ENCODE measurements at places on chromosomes 2 and 18. TPM values are rescaled to one million over a fixed set of nuclear protein-coding genes. Genes with fewer than 3 reads are reported as not detected.

GRCh38 chr2:222468346-222468745, 44.0 kb downstream of the SGPP2 start:
- no peak for DNase-seq

DNA sequence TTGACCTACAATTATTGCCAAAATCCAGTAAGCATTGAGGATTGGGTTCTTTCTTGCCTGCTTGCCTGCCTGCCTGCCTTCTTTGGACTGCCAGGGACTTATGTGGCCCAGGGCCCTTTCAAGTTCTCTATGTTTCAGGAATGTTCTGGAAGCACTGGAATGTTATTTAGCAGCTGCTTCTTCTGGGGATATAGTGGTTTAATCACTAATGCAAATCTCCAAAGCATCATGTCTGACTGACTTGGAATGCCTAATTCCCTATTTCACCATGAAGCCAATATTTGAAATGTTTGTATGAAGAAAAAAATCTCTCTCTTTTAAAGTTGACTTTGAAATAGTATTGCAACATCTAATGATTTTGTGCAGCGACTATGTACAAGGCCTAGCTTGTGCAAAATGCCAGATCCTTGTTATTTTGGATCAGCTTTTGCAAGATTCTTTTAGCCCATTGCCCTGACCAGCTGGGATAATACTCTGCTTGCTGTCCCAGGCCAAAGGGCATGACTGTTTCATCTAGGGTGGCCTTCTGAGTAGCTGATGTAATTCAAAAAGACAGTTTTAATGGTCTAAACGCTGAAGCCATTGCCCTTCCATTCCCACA, 204.6 kb downstream of the RND3 start:
- DNase-seq, result no peak

CD226 gene
- 2.8 TPM for total RNA-seq

DNA sequence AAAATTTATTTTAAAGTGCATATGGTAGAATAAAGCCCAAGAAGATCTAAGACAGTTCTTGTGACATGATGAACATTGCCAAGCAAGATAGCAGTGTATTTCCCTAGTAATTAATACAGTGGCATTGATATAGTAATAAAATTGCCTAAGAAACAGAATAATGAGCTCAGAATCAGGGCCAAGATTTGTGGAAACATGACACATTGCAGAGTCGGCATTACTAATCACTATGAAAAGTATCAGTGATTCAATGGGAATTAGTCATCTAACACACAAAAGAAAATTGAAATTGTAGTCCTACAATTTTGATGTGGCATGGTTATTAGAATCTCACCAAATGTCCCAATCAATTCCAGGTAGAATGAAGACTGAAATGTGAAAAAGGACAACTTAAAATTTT, 243.0 kb upstream of the CYRIA start:
- DNase-seq, result no peak

- DNase-seq, result no peak
Observed at GRCh38 chr2:49004036-49004626, 150.2 kb downstream of the FSHR start.

GRCh38 chr18:9364242-9364641, 29.7 kb downstream of the TWSG1 start:
- no peak for DNase-seq

DNA sequence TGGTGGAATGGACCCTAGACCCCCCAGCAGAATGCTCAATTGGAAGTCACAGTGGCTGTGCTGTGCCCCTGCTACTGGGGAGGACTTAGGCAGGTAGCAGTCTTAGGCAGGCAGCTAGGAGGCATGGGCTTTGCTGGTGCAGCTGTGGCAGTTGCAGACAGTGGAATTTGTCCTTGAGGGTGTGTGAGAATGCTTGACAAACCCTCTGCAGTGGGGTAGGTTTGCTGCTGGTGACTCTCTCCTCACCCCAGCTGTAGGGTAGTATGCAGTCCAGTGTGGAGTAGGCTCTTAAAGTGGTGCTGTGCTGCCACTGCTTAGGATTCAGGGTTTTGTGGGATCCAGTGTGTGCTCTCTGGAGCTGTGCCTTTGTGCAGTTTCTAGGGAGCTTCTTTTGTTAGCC, 61.3 kb downstream of the NUP35 start:
- no peak for DNase-seq

DNA sequence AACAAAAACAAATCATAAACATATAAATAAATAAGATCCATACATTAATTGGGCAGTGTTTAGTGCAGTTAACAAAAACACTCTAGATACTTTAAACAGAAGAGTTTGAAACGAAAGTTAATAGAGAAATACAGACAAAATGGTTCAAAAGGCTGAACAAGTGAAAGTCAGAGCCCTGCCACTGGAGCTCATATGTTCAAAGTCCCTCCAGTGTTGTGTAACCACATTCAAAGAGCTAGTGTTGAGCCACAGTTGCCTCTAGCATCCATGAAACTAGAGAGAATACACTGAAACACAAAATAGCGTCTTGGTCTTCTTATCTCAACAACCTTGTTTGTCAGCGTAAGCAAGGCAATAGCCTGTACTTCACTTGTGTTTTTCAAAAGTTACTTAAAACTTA, 1309.8 kb upstream of the NRXN1 start:
- DNase-seq, result no peak

DNA sequence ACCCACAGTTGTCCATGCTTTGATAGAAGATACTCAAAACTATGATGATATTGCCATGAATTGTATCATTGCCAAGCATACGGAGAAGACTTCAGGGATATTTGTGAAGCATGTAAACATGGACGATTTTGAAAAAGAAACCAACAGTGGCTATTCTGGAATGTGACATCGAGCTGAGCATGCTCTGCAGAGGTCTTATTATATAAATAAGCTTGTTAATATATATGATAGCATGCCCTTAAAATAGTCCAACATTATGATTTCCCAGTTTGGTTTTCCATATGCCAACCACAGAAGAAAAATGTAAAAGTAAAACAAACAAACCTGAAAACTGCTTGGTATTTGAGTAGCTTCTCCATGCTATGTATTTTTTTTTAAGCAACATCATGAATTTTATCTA, 159.1 kb downstream of the LNPK start:
- no peak for DNase-seq

GRCh38 chr2:150762571-150762970, 275.1 kb upstream of the RND3 start:
- no peak for DNase-seq

DNA sequence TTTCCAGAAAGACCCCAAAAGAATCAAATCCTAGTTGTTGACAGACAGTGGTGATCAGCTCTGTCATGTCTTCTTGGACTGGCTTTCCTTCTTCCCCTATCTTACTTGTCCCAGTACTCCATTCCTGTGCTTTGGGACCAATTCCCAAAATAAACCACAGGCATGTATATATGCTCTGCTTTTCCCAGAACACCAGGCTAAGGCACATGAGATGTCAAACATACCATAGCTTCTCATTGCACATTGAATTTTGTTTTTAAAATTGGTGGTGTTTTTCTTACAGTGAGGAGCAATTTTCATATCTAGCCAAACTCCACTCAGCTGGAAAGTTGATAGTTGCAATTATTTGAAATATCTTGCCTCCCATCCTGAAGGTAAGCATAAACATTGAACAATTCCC, 88.9 kb upstream of the RGPD4 start:
- DNase-seq, result no peak

UGGT1 gene
- total RNA-seq, result 49.0 TPM

GRCh38 chr2:132958887-132959286, 288.9 kb upstream of the LYPD1 start:
- no peak for DNase-seq

UGT1A6 gene
- total RNA-seq, result not detected

TRABD2A gene
- 5.3 TPM for total RNA-seq

AMER3 gene
- total RNA-seq, result not detected

DNA sequence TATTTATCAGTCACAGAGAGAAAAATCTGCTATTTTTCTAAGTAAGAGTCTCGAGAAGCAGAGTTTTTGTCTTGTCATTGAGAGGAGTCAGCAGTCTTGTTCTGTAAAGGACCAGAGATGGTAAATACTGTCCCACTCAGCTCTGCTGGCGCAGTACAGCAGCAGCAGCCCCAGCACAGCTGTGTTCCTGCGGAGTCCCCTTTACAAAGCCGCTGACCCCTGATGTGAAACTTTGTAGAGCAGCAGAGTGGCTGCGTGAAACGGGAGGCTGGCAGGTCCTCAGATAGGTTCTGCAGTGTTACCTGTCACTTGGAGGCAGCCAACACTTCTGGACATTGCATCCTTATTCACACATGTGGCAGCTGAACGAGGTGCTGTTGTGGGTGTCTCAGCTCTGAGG, 45.2 kb downstream of the TMEM185B start:
- DNase-seq, result no peak

GRCh38 chr2:106851087-106851874, 34.7 kb downstream of the ST6GAL2 start:
- no peak for DNase-seq

DNA sequence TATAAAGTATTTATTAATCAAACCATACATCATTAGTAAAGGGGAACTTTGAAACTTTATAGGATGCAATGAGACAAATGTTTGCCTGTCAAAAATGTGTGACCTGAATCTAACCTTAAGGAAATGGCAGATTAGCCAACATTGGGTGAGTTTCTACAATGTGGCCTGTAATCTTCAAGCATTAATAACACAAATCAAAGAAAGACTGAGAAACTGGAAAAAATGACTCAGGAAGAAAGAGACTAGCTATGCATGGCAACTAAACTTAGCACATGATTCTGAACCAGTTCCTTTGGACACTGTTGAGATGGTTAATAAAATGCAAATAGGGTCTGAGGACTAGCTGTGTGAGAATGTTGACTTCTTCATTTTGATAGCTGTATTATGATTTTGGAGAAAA, 628.6 kb upstream of the ID2 start:
- no peak for DNase-seq

CACNB4 gene
- 5.4 TPM for total RNA-seq

GRCh38 chr18:36217348-36217747, 30.1 kb downstream of the MOCOS start:
- no peak for DNase-seq

DNA sequence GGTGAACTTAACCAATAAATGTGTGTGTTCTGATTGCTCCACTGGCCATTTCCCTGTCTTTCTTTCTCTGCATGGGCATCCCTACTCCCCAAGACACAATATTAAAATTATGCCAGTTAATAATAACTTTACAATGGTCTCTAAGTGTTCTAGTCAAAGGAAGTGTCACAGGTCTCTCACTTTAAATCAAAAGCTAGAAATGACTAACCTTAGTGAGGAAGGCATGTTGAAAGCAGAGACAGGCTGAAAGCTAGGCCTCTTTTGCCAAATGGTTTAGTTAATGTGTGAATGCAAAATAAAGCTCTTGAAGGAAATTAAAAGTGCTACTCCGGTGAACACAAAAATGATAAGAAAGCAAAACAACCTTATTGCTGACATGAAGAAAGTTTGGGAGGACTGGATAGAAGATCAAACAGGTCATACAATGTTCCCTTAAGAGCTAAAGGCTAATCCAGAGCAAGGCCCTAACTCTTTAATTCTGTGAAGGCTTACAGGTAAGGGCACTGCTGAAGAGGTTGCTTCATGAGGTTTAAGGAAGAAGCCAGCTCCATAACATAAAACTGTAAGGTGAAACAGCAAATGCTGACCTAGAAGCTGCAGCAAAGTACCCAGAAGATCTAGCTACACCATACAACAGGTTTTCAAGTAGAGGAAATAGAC, 44.0 kb upstream of the ARHGAP15 start:
- no peak for DNase-seq

ZDBF2 gene
- total RNA-seq, result 11.5 TPM

DNA sequence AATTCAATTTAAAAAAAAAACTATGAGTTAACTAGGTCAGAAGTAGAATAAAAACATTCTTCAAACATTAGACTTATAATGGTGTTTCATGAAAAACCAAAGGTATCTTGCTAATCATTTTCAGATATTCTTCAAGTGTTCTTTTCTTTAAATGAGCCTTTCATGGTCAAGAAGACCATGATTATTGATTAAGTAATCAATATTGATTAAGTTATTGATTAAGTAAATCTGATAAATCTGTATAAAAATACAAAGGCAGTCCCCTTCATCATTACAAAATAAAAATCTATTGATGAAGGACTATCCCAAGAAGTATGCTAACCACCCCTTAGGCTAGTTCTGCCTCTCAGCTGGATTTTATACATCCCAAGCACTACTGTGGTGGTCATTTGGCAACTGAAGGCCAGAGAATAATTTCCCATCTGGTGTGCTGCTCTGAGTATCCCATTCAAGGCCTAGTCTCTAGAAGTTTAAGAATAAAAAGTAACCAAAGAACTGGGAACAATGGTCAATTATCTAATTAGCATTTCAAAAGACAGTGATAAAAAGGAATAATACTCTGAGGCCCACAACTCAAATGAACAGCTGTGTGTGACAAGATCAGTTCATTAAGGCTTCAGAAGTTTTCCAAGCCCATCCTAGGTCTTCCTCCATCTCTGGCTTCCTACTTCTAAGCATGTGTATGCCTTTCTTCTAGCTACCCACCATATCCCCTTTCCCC, 63.5 kb downstream of the TCF4 start:
- DNase-seq, result no peak

GRCh38 chr18:14963246-14963645, 215.3 kb downstream of the ANKRD30B start:
- no peak for DNase-seq

GRCh38 chr18:79787865-79788733, 9.6 kb upstream of the KCNG2 start:
- no peak for DNase-seq

- no peak for DNase-seq
Observed at GRCh38 chr2:206799083-206799482, 33.7 kb downstream of the FASTKD2 start.

DNA sequence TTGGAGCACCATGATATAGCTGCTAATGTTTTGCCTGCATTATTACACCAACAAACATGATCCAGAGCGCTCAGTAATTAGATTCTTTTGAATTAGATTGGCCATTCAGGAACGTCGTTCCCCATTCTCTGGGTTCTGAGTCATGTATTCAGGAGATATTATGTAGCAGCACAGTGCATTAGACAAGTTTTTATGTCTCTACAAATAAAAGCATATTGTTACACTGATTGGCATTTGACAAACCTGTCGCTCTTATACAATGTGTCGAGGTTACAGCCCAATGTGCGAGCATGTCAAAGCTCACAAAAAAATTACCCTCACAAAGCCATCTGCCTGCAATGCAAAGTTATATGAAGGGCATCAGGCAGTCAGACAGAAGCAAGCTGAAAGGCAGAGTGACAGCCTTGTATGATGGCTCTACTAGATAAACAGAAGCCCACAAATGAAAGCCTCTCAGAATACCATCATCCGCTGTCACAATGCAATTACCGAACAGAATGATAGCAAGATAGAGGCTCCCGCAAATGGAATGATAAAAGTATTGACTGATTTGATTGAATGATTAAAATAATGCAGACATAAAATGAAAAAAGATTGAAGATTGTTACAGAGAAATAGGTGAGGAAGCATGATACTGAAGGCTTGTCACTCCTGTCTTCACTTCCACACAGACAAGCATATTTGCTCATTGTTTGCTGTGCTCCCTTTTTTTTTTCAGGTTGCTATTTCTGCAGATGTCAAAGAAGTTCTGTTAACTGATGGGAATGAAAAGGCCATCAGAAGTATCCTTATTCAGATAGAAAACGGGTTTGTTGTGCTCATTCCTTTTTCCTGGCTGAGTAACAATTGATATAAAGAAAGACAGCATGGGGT, 234.6 kb upstream of the SIX3 start:
- no peak for DNase-seq

Measured in omental fat pad (tissue), 4 donors.